ENCODE measurements at places on chromosomes 16 and 17.

- H3K27me3 ChIP-seq: no peaks in the 10 kb centered on the region
- no peaks in the 10 kb centered on the region for H3K36me3 ChIP-seq
- H3K4me3 ChIP-seq: no peak overlapping the region
- no peaks in the 10 kb centered on the region for H3K4me1 ChIP-seq
- no peak for DNase-seq
Measured at GRCh38 chr16:90004577-90004976, 14.7 kb downstream of the DBNDD1 start.

DNA sequence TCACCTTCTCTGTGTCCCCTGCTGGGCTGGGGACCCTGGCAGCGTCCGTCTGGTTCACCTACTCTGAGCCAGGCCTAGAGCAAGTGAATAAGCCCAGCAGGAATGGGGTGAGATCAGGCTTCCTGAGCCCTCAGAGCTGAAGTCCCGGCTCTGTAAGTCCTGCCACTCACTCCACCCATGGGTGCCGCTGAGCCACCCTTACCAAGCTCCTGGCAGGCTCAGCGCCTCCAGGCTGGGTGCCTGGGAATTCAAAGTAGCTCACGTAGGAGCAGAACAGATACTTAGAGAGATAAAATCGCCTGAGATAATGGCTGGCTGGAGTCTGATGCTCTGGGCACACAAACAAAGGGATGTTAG lies 9.8 kb upstream of the LASP1NB start:
- no peak overlapping the region for H3K27ac ChIP-seq
- no peak for DNase-seq
- no peaks in the 10 kb centered on the region for H3K27me3 ChIP-seq
- no peak overlapping the region for H3K4me3 ChIP-seq
- H3K4me1 ChIP-seq: peaks cover 7% of the 10 kb centered on the region
- peaks cover 35% of the 10 kb centered on the region for H3K36me3 ChIP-seq

GRCh38 chr17:70120425-70120824 lies 45.4 kb downstream of the KCNJ16 start:
- H3K27me3 ChIP-seq: no peaks in the 10 kb centered on the region
- H3K27ac ChIP-seq: no peak overlapping the region
- DNase-seq: no peak
- no peak overlapping the region for H3K4me3 ChIP-seq
- peaks cover 2% of the 10 kb centered on the region for H3K4me1 ChIP-seq
- H3K36me3 ChIP-seq: no peaks in the 10 kb centered on the region

DNA sequence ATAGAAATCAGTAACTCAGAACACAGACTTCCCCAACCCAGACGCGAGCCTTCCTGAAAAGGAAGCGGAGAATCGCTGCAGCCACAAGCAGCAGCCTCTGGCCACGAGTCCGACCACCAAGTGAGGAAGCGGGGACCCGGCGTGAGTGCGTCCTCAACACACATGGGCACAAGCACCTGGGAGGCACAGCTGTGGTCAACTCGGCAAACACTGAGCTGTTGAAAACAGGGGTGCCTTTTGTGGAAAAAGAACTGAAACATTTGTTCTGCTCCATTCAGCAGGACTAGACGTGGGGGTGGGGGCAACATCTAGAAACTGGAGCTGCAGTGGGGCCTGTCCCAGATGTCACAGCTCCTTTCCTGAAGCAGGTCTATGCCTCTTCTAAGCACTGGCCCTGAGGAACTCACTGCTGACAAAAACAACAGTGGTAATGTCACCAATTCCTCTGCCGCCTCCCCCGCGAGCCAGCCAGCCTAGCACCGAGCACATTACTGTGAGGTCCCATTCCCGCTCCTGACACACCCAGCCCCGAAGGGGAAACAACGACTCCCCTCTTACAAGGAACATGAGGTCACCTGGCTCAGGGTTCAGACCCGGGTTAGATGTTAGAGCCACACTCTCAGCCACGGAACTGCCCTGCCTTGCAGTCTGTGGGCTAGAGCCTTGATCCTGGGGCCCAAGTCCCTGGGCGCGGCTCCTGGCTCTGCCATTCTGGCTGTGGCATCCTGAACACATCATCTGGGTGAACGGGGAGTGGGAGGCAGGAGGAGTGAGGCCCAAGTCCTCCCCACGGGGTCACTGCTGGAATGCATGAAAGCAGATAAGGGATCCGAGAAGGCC lies 29.0 kb downstream of the KDM8 start:
- no peak overlapping the region for H3K27ac ChIP-seq
- no peak for DNase-seq
- H3K36me3 ChIP-seq: peaks cover 2% of the 10 kb centered on the region
- H3K27me3 ChIP-seq: no peaks in the 10 kb centered on the region
- H3K4me3 ChIP-seq: no peak overlapping the region

DNA sequence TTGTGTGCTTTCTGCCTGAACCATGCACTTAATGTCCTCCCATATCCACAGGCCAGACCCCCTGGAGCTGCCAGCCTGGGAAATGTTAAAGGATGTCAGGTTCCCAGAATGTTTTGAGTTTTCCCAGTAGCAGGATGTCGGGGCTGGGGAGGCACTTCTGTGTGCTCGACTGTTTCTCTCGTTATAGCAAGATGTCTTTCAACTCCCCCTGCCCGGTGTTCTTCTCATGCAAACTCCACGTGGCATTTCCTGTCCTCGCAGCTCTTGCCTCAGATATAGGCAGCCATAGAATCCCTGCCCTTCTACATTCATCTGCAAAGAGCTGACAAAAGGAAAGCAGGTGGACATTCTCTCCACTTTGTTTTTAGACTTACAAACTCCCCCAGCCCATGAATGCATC lies 457.2 kb upstream of the CDH11 start:
- H3K4me3 ChIP-seq: no peak overlapping the region
- H3K36me3 ChIP-seq: no peaks in the 10 kb centered on the region
- no peak overlapping the region for H3K27ac ChIP-seq
- no peaks in the 10 kb centered on the region for H3K4me1 ChIP-seq
- H3K27me3 ChIP-seq: no peaks in the 10 kb centered on the region

DNA sequence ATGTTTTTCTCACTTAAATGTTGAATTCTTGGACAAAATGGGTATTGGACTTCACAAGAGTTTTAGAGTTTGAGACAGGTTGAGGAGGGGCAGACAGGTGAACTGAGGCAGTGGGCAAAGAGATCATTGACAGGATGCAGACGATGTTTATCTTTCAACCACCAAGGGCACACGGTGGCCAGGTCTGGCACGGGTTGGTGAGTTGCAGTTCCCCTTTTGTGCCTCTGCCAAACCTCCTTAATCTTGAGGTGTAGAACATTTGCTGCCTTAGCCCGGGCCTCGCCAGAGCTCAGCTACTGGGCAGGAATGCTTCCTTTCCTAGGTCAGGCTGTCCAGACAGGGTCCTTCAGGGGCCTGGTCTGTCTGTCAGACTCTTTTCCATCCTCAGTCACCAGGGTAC lies 567.4 kb upstream of the SOX9 start:
- no peak for DNase-seq
- H3K27ac ChIP-seq: no peak overlapping the region
- H3K27me3 ChIP-seq: no peaks in the 10 kb centered on the region
- H3K4me3 ChIP-seq: no peak overlapping the region
- no peaks in the 10 kb centered on the region for H3K4me1 ChIP-seq
